ENCODE measurements at places on chromosomes 5 and 9.

DNA sequence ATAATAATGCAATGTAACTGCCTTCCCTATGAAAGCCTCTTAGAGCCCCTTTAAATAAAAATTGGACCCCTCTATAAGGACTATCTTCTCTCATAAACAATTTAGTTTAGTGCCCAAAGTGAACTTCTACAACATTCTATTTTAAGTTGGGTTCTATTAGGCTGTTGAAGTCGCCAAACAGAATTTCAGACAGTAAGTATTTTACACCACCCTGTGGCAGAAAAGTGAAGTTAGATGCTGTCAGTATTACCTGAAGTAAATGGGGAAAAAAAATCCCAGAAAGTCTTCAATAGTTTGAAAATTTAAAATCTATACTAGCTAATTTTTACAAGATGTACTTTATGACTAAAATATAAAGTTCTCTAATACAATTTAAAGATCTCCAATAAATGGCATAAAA lies 29.5 kb downstream of the CAAP1 start:
- peak; percentile 7 for DNase-seq

DNA sequence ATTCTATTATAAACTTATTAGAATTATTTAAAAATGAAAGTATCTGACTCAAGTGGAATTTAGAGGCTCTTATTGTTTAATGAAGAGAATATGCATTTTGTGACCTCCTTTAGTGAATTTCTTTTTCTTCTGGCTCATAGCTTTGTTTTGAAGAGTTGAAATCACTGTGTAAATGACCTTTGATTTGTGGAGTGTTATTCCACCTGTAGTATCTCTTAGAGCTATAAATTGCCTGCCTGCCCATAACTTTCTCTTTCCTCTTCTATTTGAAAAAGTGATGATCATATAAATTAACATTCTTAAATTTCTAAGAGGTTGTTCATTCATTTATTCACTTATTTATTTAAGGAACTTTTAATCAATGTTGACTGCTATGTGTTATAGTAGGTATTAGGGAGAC lies 16.1 kb downstream of the CSNK1G3 start:
- DNase-seq = no peak

DNA sequence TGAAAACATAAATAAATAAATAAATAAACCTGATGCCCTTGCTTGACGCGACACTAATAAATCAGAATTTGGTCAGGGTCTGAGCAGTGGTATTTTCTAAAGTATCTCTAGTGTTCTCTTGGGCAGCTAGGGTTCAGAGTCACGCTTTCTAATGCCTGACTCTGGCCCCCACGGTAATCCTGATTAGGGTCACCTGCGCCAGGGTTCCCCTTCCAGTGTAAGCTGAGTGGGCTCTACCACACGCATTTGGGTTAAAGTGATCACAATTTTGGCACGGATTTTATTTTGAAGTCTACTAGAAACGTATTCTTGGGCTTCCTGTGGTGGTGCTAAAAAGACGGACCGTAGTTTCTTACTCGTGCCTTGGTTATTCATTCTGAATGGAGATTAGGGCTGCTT lies 651 bp downstream of the TTC1 start:
- DNase-seq = peak; percentile 16

DNA sequence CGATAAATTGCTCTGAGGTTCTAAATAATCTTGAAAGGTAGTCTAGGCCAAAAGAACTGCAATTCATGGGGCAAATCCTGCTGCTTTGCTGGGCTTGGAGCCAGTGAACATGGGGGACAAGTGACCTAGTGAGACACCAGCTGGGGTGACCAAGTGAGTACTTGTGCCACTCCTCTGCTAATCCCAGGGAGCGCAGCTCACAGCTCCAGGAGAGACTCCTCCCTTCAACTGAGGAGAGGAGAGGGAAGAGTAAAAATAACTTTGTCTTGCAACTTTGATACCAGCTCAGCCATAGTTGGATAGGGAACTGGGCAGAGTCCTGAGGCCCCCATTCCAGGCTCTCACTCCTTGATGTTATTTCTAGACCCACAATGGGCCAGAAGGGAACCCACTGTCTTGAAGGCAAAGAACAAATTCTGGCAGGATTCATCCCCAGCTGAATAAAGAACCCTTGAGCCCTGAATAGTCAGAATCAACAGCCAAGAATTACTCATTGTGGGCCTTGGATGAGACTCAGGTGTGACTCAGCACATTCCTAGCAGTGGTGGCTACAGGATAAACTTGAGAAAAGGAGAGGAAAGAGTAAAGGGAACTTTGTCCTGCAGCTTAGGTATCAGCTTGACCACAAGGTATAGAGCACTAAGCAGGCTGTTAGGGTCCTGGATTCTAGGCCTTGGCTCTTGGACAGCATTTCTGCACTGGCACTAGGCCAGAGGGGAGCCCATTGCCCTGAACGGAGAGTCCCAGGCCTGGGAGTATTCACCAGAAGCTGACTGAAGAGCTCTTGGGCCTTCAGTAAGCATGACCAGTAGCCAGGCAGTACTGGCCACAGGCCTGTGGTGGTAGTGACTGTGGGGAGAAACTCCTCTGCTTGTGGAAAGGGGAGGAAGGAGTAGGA lies 288.3 kb upstream of the CDH18 start:
- no peak for DNase-seq

- DNase-seq = peak; percentile 8
Observed at GRCh38 chr5:156326718-156327259, at the start of gene SGCD. Gene SGCD (plus strand): TSS chr5:156327164.

GRCh38 chr5:162325143-162325727 lies 257.7 kb downstream of the GABRG2 start:
- DNase-seq = no peak

- DNase-seq = no peak
Observed at GRCh38 chr9:131703697-131704096, 36.2 kb downstream of the RAPGEF1 start.

- no peak for DNase-seq
Observed at GRCh38 chr5:152221721-152222629, 183.1 kb downstream of the NMUR2 start.

DNA sequence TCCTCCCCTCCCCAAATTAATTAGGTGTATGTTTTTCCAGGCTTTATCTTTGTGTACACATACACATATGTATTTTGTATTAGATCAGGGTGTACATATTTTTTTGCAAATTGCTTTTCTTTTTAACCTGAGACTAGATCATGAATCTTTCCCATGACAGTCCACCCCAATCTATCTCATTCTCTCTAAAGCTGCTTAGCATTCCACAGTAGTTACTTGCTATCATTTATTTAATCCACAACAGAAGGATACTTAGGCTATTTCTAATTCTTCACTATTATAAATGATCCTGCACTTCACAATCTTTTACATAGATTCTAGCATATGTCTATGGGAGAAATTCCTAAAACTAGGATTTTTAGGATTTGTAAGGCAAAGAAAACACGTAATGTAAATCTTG lies 43.9 kb downstream of the SH3RF2 start:
- DNase-seq = no peak

- DNase-seq = peak; percentile 54
Observed at GRCh38 chr9:69174616-69175463, 763 bp downstream of the TJP2 start.

DNA sequence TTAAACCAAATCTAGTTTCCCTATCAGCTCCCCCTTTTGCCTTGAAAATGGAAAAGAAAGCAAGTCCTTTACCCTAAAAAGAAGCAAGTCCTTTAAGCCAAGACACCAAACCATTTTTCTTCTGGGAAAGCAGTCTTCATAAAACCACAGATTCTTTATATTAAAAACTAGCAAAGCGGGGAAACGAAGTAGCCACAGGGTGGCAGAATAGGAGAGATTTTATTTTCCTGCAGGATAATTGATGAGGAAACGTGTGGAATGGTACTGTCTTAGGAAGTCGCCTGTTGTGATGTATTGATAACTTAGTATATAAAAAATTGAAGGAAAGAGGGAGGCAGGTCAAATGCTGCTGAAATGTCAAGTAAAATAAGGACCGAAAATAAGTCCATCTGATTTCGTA lies 41.1 kb downstream of the ZNF883 start:
- no peak for DNase-seq

- no peak for DNase-seq
Observed at GRCh38 chr9:28841775-28842174, 1268.5 kb upstream of the C9orf72 start.

GRCh38 chr9:137251194-137251461 lies at the start of gene STPG3:
Gene STPG3 (plus strand): TSS chr9:137251286. CDS start chr9:137251287, 1 bp downstream.
- DNase-seq = no peak

GRCh38 chr5:115429345-115429940 lies 115.1 kb downstream of the FEM1C start:
- no peak for DNase-seq

DNA sequence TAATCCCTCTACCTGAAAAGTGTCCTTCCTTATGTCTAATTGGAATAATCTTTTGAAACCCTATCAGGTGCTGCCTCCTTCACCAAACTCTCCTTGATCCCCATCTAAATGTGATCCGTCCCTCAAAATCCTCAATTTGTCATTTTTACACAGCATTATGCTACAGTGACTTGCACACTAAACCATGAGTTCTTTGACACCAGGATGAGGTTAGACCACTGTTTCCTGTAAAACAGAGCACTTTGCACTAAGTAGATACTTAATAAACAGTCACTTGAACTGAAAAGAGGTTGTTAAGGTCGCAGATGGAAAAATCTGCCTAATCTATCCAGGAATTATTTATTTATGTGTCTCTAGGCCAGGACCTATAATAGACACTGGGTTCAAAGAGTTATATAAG lies 44.2 kb upstream of the TLX3 start:
- no peak for DNase-seq

DNA sequence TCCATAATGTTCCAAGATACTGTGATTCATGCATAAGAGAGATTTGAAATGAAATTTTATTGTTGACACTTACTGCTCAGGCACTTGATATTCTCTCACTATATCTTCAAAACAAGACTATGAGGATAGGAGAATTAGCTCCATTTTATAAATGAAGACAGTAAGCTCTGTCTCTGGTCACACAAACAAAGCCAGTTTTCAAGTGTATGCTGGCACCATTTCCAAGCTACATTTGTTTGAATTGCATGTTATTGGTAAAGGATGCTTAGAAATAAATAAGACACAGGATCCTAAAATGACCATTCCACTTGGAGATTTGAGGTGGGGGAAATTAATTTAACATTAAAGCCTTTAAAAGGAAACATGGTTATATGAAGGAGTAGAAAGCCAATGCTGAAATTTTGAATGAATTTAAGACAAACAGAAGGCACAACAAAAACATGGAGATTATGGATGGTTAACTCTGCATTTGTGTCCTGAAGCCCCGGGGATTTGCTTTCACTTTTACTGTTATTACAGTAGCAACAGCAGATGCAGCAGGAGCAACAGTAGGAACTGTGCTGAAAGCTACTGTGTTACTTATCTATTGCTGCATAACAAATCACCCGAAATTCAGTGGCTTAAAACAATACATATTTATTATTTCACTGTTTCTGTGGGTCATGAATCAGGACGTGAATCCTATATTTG lies 79.7 kb upstream of the ASTN2 start:
- no peak for DNase-seq

DNA sequence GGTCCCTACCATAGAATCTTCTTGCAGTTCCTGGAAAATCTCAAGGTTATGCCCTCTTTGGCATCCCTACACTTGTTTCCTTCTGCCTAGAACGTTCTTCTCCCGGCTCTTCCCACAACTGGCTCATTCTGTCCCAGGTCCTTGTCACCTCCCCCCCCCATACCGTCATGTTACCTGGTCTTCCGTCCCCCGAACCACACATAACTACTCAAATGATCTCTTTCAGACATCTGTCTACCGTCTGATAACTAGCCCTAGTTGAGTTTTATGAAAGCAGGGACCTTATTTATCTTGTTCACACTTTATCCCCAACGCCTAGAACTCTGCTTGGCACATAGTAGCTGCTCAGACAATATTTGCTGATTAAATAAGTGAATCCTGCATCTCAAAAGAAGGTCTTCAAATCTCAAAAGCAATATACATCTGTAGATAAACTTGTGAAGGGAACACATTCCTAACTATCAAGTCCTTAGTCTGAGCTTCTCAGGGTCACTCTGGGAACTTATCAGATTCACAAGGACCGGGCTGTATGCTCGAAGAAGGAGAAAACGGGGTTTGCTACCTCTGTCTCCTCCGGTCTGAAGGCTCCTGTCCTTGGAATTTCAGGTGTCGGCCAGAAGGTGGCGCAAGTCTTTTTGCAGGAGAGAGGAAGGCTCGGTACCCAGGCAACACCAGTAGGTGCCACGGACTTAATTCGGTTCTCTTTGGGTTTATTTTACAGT lies 30.0 kb downstream of the LCP2 start:
- DNase-seq = peak; percentile 82

- DNase-seq = peak; percentile 74
Observed at GRCh38 chr9:132268725-132269352, 85.9 kb downstream of the SETX start.

DNA sequence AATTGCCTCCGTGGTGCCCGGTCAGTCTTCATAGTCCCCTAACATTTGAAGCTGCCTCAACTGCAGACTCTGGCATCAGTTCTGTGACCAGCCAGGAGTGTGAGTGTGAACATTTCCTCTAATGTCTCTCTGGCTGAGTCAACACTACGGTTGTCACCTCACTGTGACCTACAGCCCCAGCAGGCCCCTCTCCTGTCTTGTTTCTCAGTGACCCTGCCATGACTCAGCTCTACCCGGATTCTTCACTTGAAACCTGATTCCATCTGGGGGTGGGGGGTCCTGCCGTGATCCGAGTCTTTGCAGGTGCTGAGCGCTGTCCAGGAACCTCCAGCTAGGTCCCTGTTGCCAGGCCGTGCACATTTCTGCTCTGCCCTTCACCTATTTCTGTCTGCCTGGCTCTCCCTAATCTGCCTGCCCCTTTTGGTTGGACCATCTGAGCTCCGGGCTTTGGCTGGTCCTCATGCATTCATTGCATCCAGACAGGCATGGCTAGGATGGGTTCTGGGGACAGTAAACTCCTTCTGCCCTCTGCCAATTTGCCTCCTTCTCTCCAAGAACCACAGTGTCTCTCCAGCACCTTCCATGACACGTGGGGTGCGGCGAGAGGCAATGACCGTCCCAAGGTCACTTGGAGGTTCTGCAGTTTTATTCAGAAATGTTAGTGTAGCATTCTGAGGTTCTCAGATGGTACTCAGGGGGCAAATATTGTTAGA lies 24.2 kb downstream of the STC2 start:
- peak; percentile 76 for DNase-seq

DNA sequence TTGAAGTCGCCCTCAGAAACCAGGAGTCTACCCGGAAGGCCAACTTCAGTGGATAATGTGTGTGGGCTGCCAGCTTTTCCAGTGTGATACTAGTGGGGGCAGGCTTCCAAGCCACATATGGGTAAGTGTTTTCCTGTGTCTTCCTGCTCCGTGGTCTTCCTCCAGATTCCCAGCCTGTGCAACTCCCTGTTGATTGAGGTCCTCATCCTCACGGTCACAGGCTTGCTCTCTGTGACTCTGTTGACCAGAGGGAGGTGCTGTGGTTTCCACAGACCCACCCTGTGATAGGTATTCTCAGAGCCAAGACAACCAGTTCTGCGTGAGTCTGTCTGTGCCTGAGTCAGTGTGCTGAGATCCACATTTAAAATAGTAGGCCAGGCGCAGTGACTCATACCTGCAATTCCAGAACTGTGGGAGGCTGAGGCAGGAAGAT lies 388.0 kb upstream of the IRX2 start:
- no peak for DNase-seq

GRCh38 chr5:34899066-34899465 lies 16.2 kb downstream of the RAD1 start:
- no peak for DNase-seq

Data from neural progenitor cell (in vitro differentiated cells).